ENCODE measurements at places on chromosomes 2 and 18.

GRCh38 chr2:239014458-239015217 is 166.8 kb downstream of the TWIST2 start:
- no peak for DNase-seq

GRCh38 chr2:207796585-207797350 is 27.1 kb upstream of the FZD5 start:
- DNase-seq = no peak

- DNase-seq = no peak
Observed at GRCh38 chr2:39135690-39136259, 14.9 kb upstream of the SOS1 start.

DNA sequence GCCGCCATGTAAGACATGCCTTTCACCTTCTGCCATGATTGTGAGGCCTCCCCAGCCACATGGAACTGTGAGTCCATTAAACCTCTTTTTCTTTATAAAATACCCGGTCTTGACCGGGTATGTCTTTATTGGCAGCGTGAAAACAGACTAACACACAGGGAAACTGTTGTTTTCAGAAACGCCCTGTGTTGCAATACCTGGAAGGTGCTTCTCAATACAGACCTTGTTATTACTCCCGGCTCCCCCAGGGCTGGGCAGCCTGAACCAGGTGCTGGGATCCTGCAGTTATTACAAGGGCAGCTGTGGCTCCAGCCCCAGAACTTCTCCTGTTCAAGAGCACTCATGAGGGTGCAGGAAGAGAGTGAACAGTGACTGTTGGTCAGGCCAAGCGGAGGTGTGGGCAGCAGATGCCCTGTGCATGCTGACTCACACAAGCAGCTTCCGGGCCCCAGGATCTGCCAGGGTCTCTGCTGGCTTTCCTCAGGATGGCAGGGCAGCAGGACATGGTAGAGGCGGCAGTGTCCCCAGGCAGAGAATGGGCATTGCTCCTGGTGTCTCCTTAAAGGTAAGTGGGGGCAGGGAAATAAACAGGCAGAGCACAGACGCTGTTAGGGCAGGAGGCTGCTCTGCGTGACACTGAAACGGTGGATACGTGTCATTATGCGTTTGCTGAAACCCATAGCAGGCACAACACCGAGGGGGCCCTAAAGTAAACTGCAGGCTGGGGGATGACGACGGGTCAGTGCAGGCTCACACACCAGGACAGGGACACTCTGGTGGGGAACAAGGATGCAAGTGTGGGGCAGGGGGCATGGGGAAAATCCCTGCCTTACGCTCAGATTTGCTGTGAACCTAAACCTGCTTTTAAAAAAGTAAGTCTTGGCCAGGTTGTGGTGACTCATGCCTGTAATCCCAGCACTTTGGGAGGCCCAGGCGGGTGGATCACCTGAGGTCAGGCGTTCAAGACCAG is 89.1 kb downstream of the NDUFA10 start:
- no peak for DNase-seq

- DNase-seq = no peak
Observed at GRCh38 chr2:62506421-62506750, 391 bp upstream of the TMEM17 start.

GRCh38 chr2:65349863-65350262 is 82.5 kb downstream of the SPRED2 start:
- DNase-seq = no peak

DNA sequence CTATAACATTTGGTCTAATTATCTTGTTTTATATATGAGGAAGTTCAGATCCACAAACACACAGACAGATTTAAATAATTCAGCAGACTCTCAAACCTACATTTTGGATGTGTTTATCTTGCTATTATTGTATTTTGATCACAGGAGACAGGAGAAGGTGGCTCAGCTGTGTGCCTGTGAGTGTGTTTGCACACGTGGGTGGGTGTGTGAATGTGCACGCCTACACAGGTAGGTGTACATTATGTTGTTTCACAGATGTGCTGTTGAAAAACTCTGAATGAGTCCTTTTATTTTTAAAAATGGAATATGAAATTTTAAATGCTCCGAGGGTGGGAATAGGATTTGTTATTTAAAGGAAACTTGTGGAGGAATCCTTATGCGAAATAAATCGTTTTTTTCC is 183.4 kb downstream of the PRKCE start:
- no peak for DNase-seq

GRCh38 chr2:121998751-121999150 is 243.3 kb downstream of the TSN start:
- no peak for DNase-seq

GRCh38 chr18:36633961-36634412 is 194.8 kb downstream of the TPGS2 start:
- no peak for DNase-seq

DNA sequence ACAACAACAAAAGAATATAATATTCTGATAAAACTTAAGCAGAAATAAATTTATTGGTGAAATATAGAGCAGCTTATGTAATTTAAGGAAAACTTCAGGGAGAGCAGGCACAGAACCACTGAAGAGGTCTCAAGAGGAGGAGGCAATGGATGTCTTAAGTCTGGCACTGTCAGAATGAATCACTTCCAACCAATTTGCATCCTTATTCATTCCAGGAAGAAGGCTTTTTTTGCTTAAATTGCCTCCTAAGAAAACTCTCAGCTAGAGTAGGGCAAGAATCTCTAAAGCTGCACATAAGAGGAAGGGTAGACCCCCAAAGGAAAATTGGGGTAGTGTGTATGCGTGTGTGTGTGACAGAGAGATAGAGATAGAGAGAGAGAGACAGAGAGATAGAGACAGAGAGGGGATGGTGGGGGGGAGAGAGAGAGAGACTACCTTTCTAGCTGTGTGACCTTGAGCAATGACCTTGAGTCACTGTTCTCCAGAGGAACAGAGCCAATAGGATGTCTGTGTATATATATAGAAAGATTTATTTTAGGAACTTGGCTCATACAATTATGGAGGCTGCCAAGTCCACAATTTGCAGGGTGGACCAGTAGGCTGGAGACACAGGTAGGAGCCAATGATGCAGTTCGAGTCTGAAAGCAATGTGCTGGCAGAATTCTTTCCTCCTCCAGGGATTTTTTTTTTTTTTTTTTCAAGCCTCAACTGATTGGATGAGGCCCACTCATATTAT is 96.4 kb upstream of the LINC00305 start:
- no peak for DNase-seq

GRCh38 chr2:96970248-96970875 is 16.0 kb downstream of the FAM178B start:
- DNase-seq = no peak

DNA sequence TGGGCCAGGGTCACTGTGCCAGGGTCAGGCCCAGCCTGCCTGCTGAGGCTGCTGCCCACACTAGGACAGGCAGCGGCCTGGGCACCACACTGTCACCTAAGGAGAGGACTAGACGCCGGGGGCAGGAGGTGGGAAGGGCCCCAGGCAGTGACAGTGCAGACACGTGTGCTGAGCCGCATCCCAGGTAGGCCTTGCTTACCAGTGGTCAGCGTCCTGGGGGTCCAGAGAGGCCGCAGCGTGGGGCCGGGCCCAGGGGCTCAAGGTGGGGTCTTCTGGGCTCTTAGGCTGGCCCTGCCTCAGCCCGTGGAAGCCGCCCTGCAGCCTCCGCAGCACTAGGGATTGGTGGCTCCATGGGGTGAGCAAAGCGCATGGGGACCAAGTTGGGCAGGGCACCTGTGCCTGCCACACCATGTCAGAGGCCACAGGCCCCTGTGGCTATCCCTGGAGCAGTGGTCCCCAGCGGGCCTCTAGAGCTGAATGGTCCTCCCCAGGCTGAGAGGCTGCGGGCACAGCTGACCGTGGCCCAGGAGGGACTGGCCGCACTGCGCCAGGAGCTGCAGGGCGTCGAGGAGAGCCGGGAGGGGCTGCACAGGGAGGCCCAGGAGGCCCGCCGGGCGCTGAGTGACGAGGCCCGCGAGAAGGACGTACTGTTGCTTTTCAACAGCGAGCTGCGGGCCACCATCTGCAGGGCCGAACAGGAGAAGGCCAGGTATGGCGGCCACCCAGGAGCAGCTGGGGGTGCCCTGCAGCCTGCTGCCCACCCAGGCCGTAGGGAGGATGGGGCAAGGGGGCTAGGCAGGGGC is 35.2 kb upstream of the SNED1 start:
- no peak for DNase-seq

- no peak for DNase-seq
Observed at GRCh38 chr18:66749030-66749429, 145.1 kb upstream of the CDH19 start.

DNA sequence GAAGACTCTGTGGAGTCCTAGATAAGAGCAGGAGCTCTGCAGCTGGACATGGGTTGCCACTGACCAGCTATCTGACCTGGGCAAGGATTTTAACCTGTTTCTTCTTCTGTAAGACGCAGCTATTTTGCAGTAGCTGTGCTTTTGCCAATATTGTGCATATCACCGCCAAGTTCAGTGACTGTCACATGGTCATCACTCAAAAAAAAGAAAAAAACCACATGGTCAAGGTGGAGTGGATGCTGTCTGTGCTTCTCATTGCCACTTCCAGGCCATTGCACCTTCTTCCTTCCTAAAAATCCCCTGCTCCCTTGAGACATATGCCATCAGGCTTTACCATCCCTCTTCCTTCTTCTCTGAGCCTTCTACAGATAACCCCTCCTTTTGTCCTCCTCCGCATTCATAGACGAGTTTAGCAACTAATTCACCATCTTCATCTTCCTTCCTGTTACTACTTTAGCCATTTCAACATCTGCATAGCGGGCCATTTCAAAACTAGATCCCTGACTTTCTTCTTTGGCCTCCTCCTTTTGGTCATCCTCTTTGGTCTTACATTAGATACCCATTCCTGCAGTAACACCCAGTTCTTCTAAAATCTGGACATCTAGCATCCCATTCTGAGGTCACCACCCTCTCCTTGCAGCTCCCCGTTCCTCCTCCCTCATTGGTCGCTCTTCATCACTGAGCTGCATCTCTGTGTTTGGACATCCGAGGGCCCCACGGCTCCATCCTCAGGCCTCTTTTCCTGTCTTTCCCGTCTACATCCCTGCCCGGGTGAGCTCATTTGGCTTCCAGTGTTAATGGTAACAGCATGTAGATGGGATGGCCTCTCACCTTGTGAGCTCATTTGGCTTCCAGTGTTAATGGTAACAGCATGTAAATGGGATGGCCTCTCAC is 17.8 kb downstream of the RNF144A start:
- DNase-seq = no peak

- no peak for DNase-seq
Observed at GRCh38 chr2:84131278-84131830, 327.7 kb downstream of the SUCLG1 start.

DNA sequence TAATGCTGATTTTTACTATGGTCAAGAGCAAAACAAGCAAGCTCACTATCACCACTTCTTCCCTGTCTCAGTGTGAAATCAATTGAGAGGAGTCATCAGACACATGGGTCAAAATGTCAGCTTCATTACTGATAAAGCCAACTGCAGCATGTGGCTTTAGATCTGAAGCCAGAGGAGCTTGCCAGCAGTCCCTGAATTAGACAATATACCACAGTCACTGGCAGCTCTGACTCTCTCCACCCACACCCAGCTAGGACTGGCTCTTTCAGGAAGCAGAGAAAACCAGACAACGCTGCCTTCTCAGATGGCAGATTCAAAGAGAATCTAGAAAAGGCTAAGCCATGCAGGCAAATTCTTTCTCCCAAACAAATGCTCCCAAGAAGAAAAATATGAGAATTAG is 20.0 kb upstream of the ASB18 start:
- DNase-seq = no peak

DNA sequence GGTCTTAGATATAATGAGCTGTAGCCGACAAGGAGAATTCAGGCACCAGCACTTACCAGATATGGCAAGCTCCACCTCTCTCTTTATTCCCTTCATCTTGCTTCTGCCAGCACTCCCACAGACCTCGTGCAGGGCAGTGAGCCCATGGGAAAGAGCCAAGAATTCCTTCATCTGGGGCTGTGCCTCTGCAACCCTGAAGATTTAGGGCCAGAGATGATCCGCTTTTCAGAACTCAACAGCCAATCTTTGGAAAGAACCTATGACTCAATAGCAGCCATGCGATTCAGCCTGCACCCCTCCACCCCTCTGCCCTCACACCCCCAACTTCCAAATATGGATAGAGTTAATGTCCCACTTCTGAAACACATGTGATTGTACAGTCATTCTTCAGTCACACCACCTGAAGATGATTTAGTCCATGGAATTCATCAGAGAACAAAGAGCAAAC is 533.7 kb upstream of the TNP1 start:
- DNase-seq = no peak

- no peak for DNase-seq
Observed at GRCh38 chr2:159091976-159092375, 123.5 kb downstream of the TANC1 start.

GRCh38 chr2:180706694-180707093 is 273.7 kb upstream of the UBE2E3 start:
- DNase-seq = no peak

GRCh38 chr2:2926858-2927175 is 450.8 kb downstream of the EIPR1 start:
- no peak for DNase-seq

DNA sequence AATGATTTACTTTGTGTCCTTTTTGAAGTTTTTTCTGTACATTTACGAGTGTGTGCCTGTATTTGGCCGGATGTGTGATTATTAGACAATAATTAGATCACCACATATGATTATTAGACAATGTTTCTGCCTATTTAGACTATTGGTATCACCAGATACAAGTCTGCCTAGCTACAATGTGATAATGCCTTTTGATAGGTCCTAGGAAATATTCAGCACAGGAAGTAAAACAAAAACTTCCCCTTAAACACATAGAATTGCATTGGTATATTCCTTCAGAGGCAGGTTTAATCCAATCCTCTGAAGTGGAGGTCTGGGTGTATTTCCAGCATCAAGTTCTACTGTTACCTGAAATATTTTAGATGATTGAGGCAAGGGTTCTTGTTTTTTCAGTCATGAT is 275.1 kb downstream of the TGIF1 start:
- DNase-seq = no peak

DNA sequence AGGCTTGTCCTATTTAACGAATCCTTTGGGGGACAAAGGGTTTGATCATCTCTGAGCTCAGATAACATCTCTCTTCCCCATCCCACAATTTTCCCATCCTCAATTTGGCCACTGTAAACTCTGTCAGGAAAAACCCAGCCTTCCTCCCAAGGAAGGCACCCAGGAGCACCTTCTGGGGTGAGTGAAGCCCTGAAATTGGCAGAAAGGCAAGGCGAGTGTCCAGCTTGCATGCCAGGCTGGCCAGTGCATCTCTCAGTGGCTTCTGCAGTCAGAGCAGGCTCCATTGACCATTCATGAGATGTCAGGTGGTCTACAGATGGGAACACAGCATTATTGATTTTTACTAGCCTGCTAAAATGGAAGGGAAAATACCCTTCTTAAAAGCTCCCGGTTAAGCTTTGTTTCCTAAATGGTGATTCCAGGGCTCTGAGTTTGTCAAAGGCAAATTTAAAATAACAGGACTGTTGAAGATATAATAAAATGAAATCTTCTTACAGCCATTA is 83.2 kb upstream of the BOD1L2 start:
- no peak for DNase-seq

- DNase-seq = peak; percentile 8
Observed at GRCh38 chr18:21262979-21263378, 20.9 kb downstream of the GREB1L start.
